ENCODE measurements at places on chromosomes 1 and 21.

GRCh38 chr1:100440075-100440809, 87.9 kb downstream of the CDC14A start:
- no peak for DNase-seq

GRCh38 chr1:11447903-11448302, 31.1 kb upstream of the DISP3 start:
- no peak for DNase-seq

DNA sequence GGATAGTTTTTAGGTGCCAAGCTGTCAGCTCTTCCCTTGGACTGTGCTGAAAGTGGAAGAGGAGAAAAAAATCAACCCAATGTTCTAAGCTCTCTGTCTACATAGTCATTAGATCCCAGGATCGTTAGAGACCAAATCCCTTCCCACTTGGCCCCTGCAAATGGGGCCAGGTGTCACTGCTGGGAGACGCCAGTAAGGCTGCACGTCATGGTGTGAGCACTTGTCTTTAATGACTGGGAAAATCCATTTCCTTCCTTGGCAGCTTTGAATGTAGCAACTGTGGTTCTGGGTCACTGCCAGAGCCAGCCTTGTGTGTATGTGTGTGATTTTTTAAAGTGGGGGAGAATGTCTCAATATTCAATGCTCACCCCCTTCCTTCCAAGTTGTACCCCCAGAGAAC, 59.9 kb downstream of the MAN1C1 start:
- peak; percentile 45 for DNase-seq

GRCh38 chr1:62288224-62288623, 31.0 kb downstream of the KANK4 start:
- no peak for DNase-seq

DNA sequence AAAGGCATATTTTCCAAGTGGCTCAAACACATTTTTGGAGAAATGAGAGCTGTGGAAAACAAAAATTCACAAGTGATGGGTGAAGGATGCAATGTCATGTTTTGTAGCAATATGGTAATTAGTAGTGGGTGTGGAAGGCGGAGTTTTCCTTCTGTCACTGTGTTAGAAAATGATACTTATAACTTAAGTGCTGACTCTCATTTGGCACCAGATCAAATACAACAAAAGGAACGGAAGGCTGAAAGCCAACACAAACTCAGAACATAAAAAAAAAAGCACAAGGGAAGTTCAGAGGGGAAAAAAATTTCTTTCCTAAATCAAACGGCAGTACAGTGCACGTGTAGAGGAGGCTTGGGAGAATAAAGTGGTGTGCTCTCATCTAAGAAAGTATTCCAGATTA, at the start of gene TNFSF18:
Gene TNFSF18, minus strand, starts transcription at position 77 of the 400 bp plus-strand sequence. Its CDS starts 45 bp downstream, at position 32.
- no peak for DNase-seq

DNA sequence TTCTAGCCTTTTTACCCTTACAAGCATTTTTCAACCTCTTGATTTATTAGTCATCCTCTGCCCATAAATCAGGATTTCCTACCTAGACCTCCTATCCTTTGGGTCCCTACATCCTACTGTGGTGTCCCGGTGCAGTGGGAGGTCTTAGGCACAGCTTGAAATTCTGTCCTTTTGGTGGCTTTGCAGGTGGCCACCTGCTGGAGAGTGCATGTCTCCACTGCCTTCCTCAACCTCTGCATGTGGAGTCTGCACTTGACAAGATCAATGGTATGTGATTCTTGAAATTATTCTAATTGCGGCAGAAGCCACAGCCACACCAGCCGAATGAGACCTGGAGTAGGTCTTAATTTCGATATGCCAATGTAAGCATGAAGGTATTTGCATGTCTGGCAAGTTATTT, 11.4 kb upstream of the KCNA3 start:
- no peak for DNase-seq

GRCh38 chr1:1072849-1073742, 1.0 kb downstream of the RNF223 start:
- no peak for DNase-seq

DNA sequence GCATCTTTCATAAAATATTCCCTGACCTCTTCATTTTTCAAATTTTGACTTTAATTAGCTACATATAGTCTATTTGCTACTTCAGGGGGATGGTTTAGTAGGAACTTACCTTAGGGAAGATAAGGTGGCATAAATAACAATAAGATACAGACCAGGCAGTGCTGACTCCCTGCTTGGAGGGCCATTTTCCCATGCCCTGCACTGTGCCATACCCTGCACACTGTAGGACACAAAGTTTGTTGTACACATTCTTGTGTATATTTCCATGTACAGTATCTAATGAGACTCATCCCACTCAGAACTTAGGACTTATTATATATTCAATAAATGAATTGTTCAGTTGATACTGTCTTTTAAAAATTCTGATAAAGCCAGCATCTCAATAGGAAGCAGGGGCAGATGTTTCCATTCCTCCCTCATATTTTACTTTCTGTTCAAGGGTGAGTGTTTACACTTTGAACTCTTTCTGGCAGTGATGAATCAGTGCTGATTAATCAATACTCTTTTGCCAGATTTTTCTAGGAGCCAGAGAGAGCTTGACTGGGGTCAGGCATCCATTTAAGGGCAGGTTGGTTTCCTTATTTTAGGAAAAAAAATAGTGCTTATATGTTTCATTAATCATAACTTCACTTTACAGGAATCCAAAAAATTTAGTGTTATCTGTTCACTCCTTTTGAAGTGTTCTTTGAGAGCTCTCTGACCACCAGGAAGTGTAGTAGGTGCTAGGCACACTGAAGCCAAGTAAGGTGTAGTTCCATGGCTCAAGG, 30.6 kb downstream of the MPZL1 start:
- DNase-seq = no peak

GRCh38 chr21:28644762-28645161, 347.9 kb downstream of the LTN1 start:
- no peak for DNase-seq

DNA sequence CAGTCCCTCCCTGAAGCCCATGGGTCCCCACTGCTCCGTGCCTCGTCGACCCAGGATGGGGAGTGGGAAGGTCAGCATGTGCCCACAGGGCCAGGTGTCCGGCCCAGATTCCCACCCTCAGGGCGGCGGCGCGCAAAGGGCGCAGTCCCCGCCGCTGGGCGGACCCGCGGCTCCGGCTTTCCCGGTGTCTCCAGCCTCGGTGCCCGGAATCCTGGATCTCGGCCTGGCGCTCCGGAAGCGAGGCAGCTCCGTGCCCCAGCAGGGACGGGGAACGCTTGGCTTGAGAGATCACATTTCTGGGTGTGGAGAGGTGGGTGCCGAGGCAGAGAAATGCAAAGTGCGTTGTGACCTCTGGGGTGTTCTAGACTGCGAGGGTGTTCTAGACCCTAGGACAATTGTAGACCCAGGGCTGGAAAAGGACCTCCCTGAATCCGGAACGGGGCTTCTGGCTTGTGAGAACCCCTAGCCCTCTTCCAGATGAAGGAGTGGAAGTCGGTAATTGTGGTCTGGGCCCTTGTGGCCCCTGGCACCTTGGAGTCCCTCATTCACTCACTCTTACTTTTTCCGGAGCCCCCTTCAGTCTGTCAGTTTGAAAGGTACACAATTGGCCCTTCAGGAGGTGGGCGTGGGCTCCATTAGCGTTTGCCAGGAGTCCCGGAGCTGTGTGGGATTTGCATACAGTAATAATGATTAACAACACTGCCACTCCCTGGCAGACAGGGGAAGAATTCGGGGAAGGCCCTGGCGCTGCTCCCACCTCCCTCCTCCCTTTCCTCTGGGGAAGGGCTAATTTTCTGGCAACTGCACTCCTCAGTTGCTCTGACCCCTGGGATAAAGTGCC, 1.6 kb upstream of the KCND3 start:
- DNase-seq = peak; percentile 80

GRCh38 chr1:21903638-21904453, 33.3 kb downstream of the HSPG2 start:
- no peak for DNase-seq

GRCh38 chr1:33641104-33641830, 168.8 kb downstream of the ZSCAN20 start:
- peak; percentile 5 for DNase-seq

- no peak for DNase-seq
Observed at GRCh38 chr1:2143814-2144500, 50.6 kb downstream of the FAAP20 start.

DNA sequence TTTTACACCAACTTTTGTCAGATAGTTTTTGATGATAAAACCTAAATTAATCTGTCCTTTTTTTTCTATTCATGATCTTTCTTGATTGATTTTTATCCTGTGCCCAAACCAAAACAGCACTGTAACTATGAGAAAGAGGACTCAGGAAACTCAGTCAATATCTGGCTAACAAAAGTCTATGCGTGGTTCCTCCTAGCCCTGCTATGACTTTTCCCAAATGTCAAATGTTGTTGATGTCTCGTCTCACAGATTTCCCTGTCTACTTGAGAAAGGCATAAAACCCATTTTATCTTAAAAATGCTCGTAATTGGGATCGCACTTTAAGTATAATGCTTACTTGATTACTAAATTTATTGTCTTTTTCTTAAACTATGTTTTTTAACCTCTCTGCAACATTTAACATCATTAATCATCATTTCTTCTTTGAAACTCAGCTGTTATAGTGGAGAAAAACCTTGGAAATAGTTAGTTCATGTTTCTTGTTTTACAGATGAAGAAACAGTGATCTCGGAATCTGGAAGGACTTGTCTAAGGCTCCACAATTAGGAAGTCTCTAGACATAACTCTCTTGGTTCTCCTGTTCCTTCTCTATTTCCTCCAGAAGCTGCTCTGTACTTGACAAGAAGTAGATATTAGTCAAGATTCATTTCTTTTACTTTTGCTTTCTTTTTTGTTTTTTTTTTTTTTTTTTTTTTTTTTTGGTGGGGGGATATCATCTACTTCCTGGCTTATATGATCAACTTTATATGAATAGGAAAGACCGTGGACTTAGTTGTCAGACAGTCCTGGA, 26.2 kb upstream of the PTPRC start:
- no peak for DNase-seq

DNA sequence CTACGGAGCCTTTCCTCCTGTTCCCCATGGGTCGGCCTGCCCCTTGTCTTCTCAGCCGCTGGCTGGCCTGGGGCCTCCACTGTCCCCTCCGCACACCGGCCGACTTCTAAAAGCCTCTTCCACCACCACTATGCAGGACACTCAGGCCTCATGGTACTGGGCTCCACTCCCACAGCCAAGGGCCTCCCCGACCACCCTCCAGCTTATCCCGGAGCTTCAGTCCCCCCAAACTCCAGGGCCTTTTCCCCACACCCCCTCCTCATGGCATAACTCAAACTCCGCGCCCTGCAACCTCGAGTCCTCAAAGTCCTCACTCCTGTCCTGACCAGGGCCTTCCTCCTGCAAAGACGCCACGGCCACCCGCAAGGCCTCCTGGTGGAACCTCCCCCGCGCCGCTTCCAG, 2.0 kb downstream of the LRRC41 start:
- no peak for DNase-seq

DNA sequence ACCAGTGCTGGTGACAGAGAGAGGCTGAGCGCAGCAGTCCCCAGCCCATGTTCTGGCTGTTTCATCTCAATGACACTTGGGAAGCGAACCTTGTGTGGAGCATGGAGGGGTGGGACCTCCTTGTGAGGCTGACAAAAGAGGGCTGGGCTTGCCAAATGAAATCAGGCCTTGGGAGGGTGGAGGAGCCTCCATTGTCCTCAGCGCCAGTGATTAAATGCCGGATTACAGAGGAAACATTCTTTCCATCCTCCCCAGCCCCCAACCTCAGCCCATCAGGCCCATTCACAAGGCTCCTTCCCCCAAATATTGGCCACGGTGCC, 63.3 kb upstream of the PAXBP1 start:
- DNase-seq = no peak

DNA sequence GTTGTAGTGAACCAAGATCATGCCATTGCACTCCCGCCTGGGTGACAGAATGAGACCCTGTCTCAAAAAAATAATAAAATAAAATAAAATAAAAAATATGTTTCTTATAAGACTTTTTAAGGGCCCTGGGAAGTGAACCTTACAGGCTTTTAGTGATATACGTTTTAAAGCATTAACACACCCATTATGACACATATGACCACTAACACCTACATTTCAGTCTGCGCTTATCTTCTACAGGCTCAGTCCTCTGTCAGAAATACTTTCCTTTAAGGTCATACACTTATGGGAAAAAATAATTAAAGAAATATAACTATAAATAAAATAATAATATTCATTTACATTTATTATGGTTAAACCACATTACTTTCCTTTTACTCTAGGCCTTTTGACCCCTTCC, 21.9 kb downstream of the ADSS2 start:
- no peak for DNase-seq

- no peak for DNase-seq
Observed at GRCh38 chr1:32197837-32198236, 2.6 kb upstream of the CCDC28B start.

DNA sequence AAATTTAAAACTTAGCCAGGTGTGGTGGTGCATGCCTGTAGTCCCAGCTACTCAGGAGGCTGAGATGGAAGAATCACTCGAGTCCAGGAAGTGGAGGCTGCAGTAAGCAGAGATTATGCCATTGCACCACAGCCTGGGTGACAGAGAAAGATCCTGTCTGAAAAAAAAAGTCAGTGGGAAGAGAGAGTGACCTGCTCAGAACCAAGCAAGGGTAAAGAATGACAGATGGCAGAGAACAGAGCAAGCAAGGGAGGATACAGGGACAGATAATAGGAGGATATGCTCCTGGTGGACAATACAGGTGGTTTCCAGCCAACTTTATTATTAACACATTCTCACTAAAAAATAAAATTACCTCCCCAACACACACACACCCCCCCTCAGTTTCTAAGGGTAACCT, 4.6 kb upstream of the TMEM51 start:
- no peak for DNase-seq

DNA sequence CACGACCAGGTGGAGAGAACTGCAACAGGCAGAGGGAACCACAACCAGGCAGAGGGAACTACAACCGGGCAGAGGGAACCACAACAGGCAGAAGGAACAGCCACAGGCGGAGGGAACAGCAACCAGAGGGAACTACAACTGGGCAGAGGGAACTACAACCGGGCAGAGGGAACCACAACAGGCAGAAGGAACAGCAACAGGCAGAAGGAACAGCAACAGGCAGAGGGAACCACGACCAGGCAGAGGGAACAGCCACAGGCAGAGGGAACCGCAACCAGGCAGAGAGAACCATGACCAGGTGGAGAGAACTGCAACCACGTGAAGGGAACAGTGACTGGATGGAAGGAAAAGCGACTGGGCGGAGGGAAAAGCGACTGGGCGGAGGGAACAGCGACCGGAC, 47.6 kb upstream of the GPR153 start:
- DNase-seq = no peak

DNA sequence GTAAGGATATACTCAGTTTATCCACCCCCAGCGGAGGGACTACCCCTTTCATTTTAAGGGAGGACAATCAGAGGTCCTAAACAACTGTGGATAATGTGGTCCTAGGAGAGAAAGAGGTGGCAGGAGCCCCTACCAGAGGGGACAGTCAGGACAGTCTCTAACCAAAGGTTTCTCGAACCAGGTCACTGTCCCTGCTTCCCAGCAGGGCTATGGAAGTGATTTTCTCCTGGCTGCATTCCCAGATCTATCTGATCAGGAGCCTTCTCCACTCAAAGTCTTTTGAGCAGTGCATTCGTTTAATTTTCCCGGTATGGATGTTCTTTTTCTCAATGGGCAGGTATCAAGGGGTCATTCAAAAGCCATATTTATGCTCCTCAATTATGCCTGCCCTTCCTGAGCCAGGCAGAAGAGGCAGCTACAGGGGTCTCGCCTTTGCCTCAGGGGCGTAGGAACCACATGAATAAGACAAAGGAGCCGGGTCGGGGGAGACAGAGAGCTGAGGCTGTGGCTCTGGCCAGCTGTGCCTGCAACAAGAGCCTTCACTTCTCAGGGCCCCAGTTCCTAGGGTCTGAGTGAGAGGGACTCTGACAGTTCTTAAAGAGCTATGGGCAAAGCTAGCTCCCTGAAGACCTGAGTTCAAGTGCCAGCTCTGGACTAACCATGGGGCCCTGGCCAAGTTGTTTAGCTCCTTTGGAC, 62.5 kb upstream of the DMRTB1 start:
- DNase-seq = no peak

Data from NCI-H1436 (cell line).